ENCODE measurements at places on chromosomes 2 and 18. TPM values are rescaled to one million over a fixed set of nuclear protein-coding genes. Genes with fewer than 3 reads are reported as not detected.

The FABP1 gene
- 0.32 TPM for total RNA-seq

The CNTNAP5 gene
- total RNA-seq, result not detected

The ATP6V1B1 gene
- total RNA-seq, result 1.6 TPM

The CDH19 gene
- total RNA-seq, result 21.4 TPM

The SERPINB5 gene
- not detected for total RNA-seq

The ERICH2 gene
- 0.68 TPM for total RNA-seq

The CSRNP3 gene
- 2.4 TPM for total RNA-seq

The RAD51AP2 gene
- total RNA-seq, result not detected

The KLHL30 gene
- 4.1 TPM for total RNA-seq

The LOXHD1 gene
- not detected for total RNA-seq

The MAP3K19 gene
- not detected for total RNA-seq

The ANKRD30BL gene
- total RNA-seq, result not detected

The MSH2 gene
- total RNA-seq, result 180 TPM

The RIT2 gene
- total RNA-seq, result not detected

The GLI2 gene
- 18.4 TPM for total RNA-seq

The DES gene
- 376 TPM for total RNA-seq

The MROH2A gene
- total RNA-seq, result not detected

The CDH2 gene
- 10.7 TPM for total RNA-seq

The CD8B2 gene
- total RNA-seq, result not detected

Measured in SJCRH30 (cell line).